ENCODE measurements at places on chromosomes 3 and 15.
A peak's percentile ranks its signal among the peaks of the same experiment; 100 is the strongest.

GRCh38 chr15:85730001-85730820 is 64.5 kb downstream of the KLHL25 start:
- no peak overlapping the region for H3K4me3 ChIP-seq
- no peaks in the 10 kb centered on the region for H3K4me1 ChIP-seq
- H3K27ac ChIP-seq, result no peak overlapping the region
- no peaks in the 10 kb centered on the region for H3K27me3 ChIP-seq
- DNase-seq, result peak; percentile 37
- H3K36me3 ChIP-seq, result peaks cover 34% of the 10 kb centered on the region

DNA sequence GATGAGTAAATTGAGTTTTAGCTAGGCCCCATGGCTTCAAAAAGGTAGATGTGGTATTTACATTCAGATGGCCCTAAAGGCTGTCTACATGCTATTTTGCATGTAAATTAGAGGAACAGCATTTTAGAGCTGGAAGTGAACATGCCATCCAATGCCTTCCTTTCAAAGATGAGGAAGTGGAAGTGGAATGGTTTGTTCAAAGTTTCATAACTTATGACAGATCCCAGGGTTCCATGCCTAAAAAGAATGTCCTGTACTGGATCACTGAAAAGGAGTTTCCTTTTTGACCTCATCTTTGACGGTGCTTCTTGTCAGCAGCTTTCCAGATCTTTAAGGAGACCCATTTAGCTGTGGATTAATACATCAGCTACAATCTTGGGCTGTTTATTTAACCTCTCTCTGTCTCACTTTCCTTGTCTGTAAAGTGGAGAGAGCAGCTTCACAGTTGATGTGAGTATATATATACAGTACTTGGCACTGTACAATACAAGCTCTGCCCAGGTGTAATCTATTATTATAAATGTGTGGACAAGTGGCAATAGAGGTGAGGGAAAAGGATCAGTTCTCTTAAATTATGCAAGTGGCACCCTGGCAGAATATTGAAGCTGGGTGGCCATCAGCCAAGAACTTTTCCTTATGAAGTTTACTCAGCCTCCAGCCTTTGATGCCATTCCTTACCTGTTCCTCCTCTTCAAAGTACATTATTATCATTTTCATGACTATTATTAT is 68.7 kb upstream of the GOLGA8B start:
- H3K4me1 ChIP-seq, result no peaks in the 10 kb centered on the region
- no peak for DNase-seq
- H3K27ac ChIP-seq, result no peak overlapping the region
- H3K36me3 ChIP-seq, result no peaks in the 10 kb centered on the region
- no peaks in the 10 kb centered on the region for H3K27me3 ChIP-seq

GRCh38 chr15:60353245-60353920 is 44.4 kb downstream of the ANXA2 start:
- no peaks in the 10 kb centered on the region for H3K27me3 ChIP-seq
- H3K4me3 ChIP-seq, result no peak overlapping the region
- H3K4me1 ChIP-seq, result peaks cover 23% of the 10 kb centered on the region
- peak; percentile 63 for DNase-seq
- H3K36me3 ChIP-seq, result peaks cover 88% of the 10 kb centered on the region
- peak overlapping the region; percentile 41 for H3K27ac ChIP-seq

DNA sequence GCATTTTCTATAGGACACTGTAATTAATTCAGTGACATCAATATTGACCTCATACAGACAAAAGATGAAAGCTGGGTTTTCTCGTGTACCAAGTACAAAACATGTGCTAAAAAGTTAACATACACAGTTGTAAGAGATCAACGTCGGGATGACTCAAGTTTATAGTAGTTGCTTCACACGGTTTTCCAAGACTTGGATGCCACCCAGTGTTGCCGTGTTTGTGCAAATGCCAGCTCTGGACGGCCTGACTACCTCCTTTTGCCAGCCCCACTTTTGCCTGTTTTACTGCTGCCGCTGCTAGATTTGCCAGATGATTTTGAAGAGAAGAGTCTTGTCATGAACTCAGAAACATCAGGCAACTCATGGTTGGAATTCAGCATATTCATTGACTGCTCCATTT is 17.6 kb downstream of the EMC7 start:
- H3K27me3 ChIP-seq, result no peaks in the 10 kb centered on the region
- peaks cover 19% of the 10 kb centered on the region for H3K36me3 ChIP-seq
- no peaks in the 10 kb centered on the region for H3K4me1 ChIP-seq
- H3K27ac ChIP-seq, result no peak overlapping the region

DNA sequence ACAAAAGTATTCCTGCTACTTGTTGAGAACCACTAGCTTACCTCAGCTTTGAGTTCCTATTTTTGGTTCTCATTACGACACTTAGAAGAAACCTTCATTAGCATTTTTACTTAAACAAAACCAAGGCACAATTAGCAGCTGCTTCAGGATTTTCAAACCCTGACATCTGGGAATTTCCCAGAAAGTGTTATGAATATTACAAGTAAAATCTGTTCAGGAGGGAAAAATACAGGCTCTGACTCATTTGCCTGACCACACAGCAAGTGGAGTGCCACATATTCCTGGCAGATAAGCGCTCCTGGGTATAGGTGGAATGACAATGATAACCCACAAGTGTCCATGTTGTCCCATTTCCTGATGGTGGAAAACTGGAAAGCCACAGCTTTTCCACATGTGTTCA is 10.3 kb upstream of the RFTN1 start:
- H3K36me3 ChIP-seq, result no peaks in the 10 kb centered on the region
- no peaks in the 10 kb centered on the region for H3K27me3 ChIP-seq
- H3K4me1 ChIP-seq, result no peaks in the 10 kb centered on the region
- peak; percentile 51 for DNase-seq
- no peak overlapping the region for H3K27ac ChIP-seq

- no peak for DNase-seq
- H3K4me1 ChIP-seq, result peaks cover 8% of the 10 kb centered on the region
- H3K4me3 ChIP-seq, result no peak overlapping the region
- H3K27me3 ChIP-seq, result no peaks in the 10 kb centered on the region
Observed at GRCh38 chr3:46915297-46915822, 37.8 kb downstream of the PTH1R start.

DNA sequence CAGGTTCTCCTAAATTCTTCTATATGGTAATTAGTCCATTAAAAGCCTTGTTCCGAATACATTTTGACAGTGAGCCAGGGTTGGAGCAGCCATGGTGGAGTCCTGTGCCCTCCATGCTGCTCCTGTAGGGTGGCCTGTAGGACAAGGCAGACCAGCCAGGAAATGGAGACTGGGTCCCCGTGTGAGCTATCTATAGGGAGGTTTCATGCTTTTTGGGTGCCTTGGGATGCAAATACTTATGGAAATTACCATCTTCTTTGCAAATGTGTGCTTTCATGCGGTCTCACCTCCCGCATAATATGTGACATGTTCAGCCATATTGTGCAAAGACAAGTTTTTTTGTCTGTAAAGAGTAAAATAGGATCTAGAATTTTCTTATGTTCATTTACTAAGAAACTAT is 58.0 kb upstream of the FURIN start:
- H3K4me1 ChIP-seq, result no peaks in the 10 kb centered on the region
- no peak overlapping the region for H3K27ac ChIP-seq
- H3K4me3 ChIP-seq, result no peak overlapping the region
- H3K36me3 ChIP-seq, result peaks cover 3% of the 10 kb centered on the region
- DNase-seq, result no peak
- H3K27me3 ChIP-seq, result no peaks in the 10 kb centered on the region

DNA sequence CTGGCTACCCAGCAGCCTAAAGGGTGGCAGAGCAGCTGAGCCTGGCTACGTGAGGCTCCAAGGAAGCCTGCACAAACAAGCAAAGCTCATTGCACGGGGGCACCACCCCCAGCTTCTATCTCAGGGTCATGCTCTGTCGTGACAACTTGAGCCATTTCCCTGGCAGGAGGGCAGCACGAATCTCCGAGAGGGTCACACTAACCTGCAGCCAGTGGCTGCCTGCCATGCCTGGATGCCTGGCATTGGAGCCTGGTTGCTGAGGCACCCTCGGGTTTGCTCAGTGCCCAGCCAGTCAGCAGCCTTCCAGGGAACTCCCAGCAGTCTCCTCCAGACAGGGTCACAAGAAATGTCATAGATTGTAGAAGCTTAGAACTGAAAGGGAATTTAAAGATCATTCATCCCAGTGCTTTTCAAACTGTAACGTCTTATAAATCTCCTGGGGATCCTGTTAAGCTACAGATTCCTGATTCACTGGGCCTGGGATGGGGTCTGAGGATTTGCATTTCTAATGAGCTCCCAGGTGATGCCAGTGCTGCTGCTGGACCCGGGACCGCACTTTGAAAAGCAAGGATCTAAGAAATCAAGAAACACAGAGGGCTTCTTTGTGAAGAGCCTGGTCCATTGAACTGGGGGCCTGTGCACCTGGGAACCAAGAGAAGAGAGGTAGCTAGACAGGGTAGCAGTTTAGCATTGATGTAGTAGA is 48.4 kb downstream of the TMEM266 start:
- no peaks in the 10 kb centered on the region for H3K4me1 ChIP-seq
- no peaks in the 10 kb centered on the region for H3K36me3 ChIP-seq
- peaks cover 2% of the 10 kb centered on the region for H3K27me3 ChIP-seq
- H3K4me3 ChIP-seq, result no peak overlapping the region
- H3K27ac ChIP-seq, result no peak overlapping the region

- no peak overlapping the region for H3K4me3 ChIP-seq
- DNase-seq, result peak; percentile 44
- H3K4me1 ChIP-seq, result peaks cover 8% of the 10 kb centered on the region
- H3K36me3 ChIP-seq, result no peaks in the 10 kb centered on the region
- H3K27me3 ChIP-seq, result no peaks in the 10 kb centered on the region
Observed at GRCh38 chr3:120568598-120568997, 27.5 kb upstream of the NDUFB4 start.

DNA sequence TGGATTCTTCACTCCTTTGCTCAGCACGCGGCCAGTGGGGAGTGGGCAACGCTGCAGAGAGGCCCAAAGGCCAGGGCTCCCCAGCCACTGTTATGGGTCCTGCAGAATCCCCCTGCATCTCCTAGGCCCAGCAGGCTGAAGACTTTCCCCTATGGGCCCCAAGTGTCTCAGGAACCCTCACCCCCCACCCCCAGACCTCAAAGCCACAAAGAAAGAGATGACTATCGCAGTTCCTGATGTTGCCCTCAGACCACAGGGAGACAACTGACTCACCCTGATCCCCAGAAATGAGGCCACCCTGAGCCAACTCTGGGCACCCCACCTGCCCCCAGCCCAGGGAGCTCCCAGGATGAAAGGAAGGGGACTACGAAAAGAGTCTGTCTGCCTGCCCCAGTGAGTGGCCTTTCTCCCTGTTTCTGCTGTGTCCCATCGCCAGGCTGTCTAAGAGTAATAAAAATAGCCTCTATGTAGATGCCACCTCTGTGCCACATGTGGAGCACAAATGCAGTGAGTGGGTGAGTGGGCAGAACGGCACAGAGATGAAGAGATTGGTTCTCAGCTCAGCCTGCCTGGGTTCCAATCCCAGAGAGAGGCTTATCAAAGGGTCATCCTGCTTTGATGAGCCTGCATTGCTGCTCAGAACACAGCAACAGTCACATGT is 283.0 kb downstream of the UACA start:
- H3K4me3 ChIP-seq, result no peak overlapping the region
- H3K27me3 ChIP-seq, result peaks cover 44% of the 10 kb centered on the region
- no peak for DNase-seq
- H3K27ac ChIP-seq, result no peak overlapping the region
- H3K36me3 ChIP-seq, result no peaks in the 10 kb centered on the region

- DNase-seq, result no peak
- H3K36me3 ChIP-seq, result peaks cover 50% of the 10 kb centered on the region
- no peaks in the 10 kb centered on the region for H3K27me3 ChIP-seq
- peaks cover 10% of the 10 kb centered on the region for H3K4me1 ChIP-seq
Observed at GRCh38 chr3:52200981-52201679, 3.2 kb downstream of the ALAS1 start.

DNA sequence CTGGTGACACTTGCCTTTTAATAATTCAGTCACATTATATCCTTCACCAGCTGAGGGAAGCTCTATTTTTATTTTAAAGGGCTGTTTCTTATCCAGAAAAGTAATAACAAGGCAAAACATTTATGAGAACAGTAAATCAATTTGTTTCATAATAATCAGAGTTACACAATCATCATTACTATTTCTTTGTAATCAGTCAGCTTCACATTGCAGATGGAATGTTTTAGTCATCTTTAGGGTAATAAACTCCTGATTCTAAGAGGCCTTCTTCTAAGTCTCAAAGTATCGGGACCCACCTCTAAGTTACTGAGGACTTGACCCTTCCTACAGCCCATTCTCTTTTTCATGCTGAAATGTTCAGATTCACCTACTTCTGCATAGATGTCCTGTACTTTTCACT is 298.3 kb upstream of the TGFBR2 start:
- no peaks in the 10 kb centered on the region for H3K4me1 ChIP-seq
- no peaks in the 10 kb centered on the region for H3K36me3 ChIP-seq
- no peak overlapping the region for H3K4me3 ChIP-seq
- no peaks in the 10 kb centered on the region for H3K27me3 ChIP-seq
- no peak for DNase-seq
- no peak overlapping the region for H3K27ac ChIP-seq

DNA sequence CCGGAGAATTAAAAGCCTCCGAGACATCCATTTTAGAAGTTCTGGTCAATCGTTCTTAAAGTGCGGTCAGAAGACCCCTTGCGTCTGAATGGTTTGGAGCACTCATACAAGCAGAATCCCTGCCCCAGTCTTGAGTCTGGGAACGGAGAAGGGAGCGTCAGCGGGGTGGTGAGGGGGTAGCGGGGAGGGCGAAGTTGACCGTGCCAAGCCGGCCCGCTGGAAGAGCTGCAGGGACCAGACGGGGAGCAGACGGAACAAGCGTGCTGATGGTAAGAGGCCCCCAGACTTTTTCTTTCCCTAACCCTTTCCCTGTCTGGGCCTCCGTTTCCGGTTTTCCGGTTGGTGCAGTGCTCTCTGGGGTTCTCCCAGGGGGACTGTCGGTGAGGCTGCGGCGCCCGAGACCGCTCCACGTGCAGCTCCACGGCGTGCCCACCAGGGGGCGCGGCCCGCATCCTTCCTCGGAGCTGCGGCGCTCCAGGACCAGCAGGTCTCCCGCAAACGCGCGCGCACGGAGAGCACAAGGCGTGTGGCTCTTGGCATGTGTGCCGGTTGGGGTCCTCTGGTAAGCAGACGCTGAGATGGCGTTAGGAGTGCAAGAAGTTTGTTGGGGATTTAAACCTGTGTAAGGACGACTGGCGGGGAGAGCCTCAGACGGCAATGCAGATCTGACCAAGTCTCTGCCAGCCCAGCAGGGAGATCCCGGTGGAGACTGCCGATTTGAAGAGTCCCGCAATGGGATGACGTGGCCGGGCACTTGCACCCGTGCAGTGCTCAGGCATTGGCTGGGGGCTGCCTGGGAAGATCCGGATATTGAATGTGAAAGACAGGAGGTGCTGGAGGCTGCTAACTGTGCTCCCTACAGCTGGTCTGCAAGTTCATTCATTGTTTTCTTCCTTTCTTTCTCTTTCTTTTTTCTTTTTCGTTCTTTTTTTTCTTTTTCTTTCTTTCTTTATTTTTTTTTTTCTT is 19.2 kb upstream of the CORO2B start:
- no peaks in the 10 kb centered on the region for H3K36me3 ChIP-seq
- no peaks in the 10 kb centered on the region for H3K27me3 ChIP-seq
- peak overlapping the region; percentile 63 for H3K4me3 ChIP-seq
- no peaks in the 10 kb centered on the region for H3K4me1 ChIP-seq

- H3K4me3 ChIP-seq, result no peak overlapping the region
- no peak for DNase-seq
- no peaks in the 10 kb centered on the region for H3K36me3 ChIP-seq
Observed at GRCh38 chr15:30865257-30865656, 38.5 kb upstream of the FAN1 start.

- no peaks in the 10 kb centered on the region for H3K27me3 ChIP-seq
- no peaks in the 10 kb centered on the region for H3K4me1 ChIP-seq
- no peaks in the 10 kb centered on the region for H3K36me3 ChIP-seq
- no peak overlapping the region for H3K27ac ChIP-seq
Observed at GRCh38 chr15:31563421-31563820, 236.8 kb downstream of the KLF13 start.

GRCh38 chr15:85592148-85592547 is 202.6 kb downstream of the KLHL25 start:
- H3K27ac ChIP-seq, result peak overlapping the region; percentile 62
- H3K27me3 ChIP-seq, result no peaks in the 10 kb centered on the region
- peak; percentile 81 for DNase-seq
- H3K4me3 ChIP-seq, result no peak overlapping the region
- H3K36me3 ChIP-seq, result no peaks in the 10 kb centered on the region

Data from astrocyte (in vitro differentiated cells and primary cell).